ENCODE measurements at places on chromosomes 13 and 19. TPM values are rescaled to one million over a fixed set of nuclear protein-coding genes. Genes with fewer than 3 reads are reported as not detected.

The SEMA6B gene
- total RNA-seq, result 0.20 TPM

The ZNF829 gene
- total RNA-seq, result 3.4 TPM

The ZNF749 gene
- total RNA-seq, result 15.4 TPM

The GRIK5 gene
- total RNA-seq, result 3.2 TPM

The OR4F17 gene
- total RNA-seq, result not detected

Data from smooth muscle cell of the pulmonary artery (primary cell).